ENCODE measurements at places on chromosomes 4 and X.
A peak's percentile ranks its signal among the peaks of the same experiment; 100 is the strongest.

DNA sequence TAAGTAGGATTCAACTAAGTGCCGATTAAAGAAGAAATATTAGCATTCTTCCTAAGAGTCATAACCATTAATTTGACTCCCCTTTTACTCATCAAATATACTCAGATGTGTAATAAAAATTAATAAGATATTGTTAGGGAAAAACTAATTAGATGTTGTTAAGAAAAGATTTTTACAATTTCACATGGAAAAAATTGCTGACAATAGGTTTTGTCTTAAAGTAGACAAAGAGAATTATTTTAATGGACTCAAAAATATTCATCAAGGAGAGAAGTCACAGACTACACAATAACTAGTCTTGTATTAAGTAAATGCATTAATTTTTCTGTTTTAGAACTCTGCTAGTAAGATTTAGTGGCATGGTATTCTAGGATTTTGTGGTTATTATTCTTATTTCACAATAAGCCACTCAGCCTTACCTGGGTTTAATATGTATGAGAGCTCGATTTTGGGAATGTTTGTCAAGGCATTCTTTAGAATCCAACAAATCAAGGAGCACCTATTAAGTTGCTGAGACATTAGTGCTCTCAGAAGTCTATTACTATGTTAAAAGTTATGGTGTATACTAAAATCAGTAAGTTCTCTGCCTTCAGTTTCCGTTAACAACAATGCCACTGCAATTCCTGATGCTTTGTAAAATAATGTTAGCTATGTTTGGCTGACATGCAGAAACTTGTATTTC is 110.2 kb upstream of the UGT8 start:
- DNase-seq: no peak

DNA sequence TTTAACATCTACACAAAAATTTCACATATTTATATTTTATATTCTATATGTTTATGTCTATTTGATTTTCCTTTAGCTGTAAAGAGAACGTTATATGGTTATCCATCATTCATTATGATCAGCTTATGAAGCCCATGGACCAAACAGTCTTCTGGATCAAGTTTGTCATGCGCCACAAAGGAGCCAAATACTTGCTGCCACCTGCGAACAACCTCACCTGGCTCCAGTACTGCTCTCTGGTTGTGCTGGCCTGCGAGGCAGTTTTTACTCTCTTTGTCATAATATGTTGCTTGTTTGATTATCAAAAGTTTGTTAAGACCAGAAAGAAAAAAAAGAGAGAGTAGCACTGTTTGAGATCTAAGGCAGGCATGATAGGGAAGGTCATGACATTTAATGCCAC is 38.2 kb downstream of the UGT2B7 start:
- no peak for DNase-seq

GRCh38 chrX:6954836-6955235 is 192.7 kb upstream of the STS start:
- no peak for DNase-seq

DNA sequence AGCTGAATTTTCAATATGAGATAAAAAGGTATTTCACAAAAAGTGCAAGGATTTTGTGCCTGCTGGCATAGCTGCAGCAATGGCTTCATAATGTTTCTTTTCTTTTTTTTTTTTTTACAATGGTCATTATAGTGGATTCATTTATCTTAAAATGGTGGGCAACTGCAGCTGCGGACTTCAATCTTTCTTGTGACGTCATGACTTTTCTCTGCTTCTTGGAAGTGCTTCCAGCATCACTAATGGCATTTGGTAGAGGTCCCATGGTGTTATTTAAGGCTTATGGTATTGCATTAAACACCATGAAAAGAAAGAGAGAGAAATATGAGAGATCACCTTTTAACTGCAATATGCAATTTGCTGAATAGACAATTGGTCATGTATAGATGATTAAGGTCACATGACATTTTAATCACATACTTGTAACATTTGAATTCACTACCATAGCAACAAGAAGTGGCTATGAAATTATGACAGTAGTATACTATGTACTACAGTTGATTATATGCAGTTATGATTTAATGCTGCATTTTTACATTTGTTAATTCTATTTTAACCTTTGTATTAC is 684.0 kb upstream of the AADAT start:
- DNase-seq: no peak

- DNase-seq: no peak
These were observed 115.5 kb downstream of the NFKB1 start for GRCh38 chr4:102616636-102617035.

- no peak for DNase-seq
These were observed 42.4 kb downstream of the USP9X start for GRCh38 chrX:41127477-41128192.

DNA sequence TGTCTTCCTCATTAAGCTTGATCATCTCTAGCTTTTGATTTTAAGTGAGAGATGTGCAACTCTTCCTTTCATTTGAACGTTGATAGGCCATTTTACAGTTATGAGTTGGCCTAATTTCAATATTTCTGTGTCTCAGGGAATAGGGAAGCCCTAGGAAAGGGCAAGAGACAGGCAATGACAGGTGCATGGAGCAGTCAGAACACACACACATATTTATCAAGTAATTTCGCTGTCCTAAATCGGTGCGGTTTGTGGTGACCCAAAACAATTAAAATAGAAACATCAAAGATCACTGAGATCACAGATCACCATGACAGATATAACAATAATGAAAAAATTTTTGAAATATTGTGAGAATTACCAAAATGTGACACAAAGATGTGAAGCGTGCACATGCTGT is 87.7 kb upstream of the LSM6 start:
- no peak for DNase-seq

DNA sequence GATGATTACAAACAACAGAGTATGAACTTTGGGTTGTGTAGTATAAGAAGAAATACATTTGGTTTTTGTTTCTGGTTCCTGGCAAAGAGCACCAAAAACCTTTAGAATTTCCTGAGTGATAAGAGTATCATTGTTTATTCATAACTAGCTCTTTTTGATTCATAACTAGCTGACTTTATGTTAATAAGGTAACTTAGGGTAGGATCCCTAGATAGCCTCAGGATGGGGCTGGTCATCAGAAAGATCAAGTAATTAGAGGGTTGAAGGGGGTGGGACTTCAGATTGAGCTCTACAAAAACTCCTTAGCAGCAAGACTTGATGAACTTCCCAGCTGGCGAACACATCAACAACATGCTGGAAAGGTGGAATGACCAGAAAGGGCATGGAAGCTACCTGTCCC is 166.5 kb downstream of the SCFD2 start:
- no peak for DNase-seq

- no peak for DNase-seq
These were observed 31.5 kb upstream of the HDAC8 start for GRCh38 chrX:72604112-72604511.

DNA sequence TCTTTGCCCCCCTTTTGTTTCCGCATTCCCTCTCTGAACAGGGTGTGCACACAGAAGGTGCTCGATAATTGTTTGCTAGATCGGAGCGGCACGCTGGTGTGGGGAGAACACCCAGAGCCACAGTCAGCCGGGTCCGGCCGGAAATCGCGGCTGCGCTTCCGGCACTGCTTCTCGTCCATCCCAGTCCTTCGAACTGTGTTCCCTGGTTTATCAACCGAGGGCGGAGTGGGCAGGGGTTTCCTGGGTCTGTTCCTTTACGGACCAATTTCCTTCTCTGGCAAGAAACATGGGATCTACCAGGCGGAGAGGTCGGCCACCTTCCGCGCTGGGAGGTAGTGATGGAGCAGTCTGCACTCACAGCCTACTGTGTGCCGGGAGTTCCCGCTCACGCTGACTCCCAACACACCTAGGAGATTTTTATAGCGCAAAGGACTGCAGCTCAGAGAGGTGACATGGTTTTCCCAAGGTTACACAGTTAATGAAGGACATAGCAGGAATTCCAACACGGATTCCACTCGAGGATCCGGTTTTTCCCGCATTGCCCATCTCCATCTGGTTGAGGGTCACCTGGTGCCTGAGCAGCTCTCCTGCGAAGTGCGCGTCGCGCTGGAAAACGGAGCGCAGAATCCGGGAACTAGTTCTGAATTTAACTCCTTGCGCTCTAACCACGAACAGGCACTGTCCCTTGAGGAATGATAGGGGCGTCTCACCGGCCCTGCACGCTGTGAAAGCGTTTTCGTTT is 6.8 kb downstream of the MSX1 start:
- DNase-seq: no peak

GRCh38 chr4:96035727-96036126 is 195.8 kb downstream of the PDHA2 start:
- DNase-seq: no peak

DNA sequence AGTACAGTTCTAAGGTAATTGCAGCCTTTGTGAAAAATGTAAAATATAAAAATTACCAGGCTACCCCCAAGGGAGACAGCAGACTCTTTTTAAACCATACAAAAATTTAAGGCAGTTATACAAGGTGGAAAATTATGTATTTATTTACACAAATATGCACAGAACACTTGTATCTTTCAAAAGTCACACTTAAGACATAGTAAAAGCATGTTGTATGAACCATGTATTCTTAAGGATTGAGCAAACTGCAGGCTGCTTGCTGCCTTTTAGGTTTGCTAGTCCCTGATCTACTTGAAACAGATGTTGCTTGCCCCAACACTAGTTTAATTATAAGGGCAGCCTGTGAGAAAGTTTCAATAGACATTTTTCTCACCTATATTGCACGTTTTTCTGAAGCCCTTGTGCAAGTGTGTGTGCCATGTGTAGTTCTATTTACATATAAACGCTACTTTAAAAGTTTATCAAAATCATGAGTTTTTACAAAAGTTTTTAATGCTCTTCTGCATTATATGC is 72.8 kb downstream of the PRSS12 start:
- no peak for DNase-seq

GRCh38 chrX:107731831-107732502 is 43.6 kb downstream of the TSC22D3 start:
- no peak for DNase-seq

- no peak for DNase-seq
These were observed 46.8 kb upstream of the GPR78 start for GRCh38 chr4:8533274-8533865.

- DNase-seq: no peak
These were observed 17.1 kb upstream of the PDE6B start for GRCh38 chr4:608236-608635.

- no peak for DNase-seq
These were observed 168.7 kb downstream of the PRDM5 start for GRCh38 chr4:120753854-120754253.

- DNase-seq: no peak
These were observed 898 bp downstream of the CMC4 start for GRCh38 chrX:155070038-155070437.

- DNase-seq: no peak
These were observed 79.9 kb upstream of the MAP3K15 start for GRCh38 chrX:19595043-19595677.

- DNase-seq: no peak
These were observed 16.2 kb downstream of the JAKMIP1 start for GRCh38 chr4:6184169-6184568.

- DNase-seq: no peak
These were observed 197.8 kb upstream of the AGTR2 start for GRCh38 chrX:115972717-115973116.

DNA sequence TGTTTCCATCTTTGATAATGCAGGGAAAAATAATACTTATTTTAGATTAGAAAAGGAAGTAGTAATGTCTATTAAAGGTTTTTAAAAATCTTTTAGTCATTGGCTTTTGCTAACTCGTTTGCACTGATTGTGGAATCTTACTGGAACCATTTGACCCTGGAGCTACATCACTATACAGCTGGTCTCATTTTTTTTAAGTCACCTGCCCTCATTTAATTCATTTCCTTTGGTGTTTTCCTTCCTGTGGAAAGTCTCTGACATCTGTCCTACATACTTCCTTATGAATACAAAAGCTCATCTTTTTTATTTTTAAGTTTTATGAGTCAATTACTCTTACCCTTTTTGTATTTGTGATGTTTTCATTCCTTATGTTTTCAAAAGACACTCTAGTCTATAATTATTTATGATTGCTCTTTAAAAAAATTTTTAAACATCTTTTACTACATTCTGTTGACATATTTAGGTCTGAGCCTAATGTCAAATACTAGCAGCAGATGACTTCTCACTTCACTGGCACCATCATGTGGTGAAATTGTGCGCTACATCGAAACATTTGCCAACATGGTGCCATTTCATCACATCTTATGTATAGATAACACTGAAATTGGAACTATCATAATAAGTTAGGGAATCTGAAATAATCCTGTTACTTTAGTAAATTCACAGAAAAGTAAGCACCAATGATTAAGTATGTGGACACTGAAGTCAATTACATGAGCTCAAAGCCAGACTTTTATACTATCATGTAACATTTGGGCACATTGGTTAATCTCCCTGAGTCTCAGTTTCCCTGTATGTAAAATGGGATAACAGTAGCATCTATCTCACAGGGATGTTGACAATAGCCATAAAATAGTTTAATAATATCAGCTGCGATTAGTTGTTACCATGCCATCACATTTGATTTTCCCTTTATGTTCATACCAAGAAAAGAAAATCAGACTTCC is 9.4 kb upstream of the MMAA start:
- DNase-seq: peak; percentile 37

GRCh38 chr4:15162465-15163283 is 160.4 kb downstream of the CPEB2 start:
- DNase-seq: no peak

- no peak for DNase-seq
These were observed 15.2 kb downstream of the SUPT20HL1 start for GRCh38 chrX:24375600-24376131.

DNA sequence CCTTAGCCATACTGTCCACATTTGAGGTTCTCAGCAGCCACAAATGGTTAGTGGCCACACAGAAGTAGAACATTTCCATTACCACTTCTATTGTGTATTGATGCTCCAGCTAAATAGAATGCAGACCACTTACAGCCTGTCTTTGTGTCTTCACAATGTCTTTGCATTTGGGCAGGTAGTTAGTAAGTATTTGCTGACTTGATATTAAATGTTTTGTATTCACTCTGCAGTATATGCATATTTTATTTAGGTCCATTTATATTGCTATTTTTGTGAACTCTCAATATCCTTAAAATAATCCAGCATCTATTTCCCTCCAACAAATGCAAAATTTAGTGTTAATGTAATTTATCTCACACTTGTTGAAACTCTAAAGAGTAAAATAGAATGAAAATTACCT is 26.6 kb downstream of the ANAPC4 start:
- DNase-seq: no peak

DNA sequence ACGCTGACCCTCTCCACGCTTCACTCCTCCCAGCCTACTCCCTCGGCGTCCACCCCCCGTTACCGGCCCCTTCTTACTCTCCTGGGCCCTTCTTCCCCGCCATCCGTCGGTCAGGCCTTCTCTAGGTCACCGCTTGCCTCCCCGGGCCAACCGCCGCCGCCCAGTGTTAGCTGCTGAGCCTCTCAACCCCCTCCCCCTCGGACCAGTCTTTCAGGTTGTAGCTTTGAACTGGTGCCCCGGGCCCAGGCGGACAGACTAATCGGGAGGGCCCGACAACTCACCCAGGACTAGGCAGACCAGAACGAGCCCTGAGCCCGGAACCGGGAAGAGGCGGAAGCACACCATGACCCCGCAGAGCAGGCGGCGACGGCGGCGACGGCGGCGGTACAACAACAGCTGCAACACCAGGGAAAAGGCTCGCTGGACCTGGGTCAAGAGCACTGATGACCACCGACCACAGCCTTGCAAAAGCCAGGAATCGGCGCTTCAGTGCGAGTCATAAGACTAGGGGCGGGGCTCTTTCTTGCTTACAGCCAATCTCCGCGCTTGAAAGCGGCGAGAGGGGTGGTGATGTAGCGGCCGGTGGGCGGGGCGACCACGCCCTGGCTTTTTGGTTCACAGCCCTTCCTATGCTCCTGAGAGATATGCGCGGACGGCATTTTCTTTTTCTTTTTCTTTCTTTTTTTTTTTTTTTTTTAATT is at the start of gene LAMP2:
Gene LAMP2 (minus strand): TSS at position 472 of the 701 bp plus-strand sequence. CDS start 127 bp downstream, at position 345.
- DNase-seq: peak; percentile 45

- DNase-seq: no peak
These were observed 46.7 kb downstream of the IRF2 start for GRCh38 chr4:184427687-184428086.

All from stimulated activated CD8-positive, alpha-beta memory T cell treated with anti-CD3 and anti-CD28 coated beads, Interleukin-4, amount 100 ng/mL, for 4 hours (primary cell).